ENCODE measurements at places on chromosomes 1 and 21.

DNA sequence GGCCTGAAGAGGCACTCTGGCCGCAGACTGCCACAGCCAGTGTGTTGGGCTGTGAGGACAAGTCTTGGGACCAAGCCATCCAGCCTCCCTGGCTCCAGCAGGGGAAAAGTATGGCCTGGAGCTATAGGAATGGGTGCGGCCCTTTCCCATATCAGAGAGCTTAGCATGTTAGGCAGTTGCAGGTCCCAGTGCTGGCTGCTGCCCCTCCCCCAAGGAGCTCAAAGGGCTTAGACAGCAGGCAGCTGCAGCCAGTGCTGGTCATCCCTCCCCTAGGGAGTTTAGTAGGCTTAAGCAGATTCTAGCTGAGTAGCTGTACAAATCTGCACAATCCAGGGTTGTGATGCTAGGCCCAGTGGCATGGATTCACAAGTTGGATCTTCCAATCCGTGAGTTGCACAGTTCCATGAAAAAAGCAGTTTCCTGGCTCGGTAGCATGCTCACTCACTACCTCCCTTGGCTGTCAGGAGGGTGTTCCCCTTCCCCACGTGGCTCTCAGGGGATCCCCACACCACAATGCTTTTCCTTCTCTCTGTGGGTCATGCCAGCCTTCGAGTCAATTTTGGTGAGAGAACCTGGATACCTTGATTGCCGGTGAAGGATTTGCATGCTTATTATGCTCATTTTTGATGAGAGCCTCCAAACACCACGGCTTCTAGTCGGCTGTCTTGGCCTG is 1490.8 kb downstream of the BRINP3 start:
- DNase-seq: no peak

DNA sequence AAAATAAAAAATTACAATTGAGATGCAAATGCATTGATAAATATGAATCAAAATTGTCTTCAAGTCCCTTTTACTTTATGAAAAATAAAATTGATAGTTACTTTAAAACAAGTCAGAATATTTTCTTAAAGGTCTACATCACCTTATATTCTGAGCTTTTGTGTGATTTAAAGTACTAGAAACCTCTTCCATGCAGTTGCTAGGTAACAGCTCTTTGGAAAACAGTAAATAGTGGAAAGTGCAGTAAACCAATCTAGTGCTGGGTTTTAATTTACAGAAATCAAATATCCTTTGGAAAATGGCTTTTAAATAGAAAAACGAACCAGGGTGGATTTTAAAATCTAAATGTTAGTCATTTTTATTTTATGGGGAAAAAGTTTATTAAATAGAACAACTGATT is 227.9 kb downstream of the KCNT2 start:
- no peak for DNase-seq

GRCh38 chr1:234699795-234700665 is 90.1 kb upstream of the IRF2BP2 start:
- DNase-seq: peak; percentile 16

DNA sequence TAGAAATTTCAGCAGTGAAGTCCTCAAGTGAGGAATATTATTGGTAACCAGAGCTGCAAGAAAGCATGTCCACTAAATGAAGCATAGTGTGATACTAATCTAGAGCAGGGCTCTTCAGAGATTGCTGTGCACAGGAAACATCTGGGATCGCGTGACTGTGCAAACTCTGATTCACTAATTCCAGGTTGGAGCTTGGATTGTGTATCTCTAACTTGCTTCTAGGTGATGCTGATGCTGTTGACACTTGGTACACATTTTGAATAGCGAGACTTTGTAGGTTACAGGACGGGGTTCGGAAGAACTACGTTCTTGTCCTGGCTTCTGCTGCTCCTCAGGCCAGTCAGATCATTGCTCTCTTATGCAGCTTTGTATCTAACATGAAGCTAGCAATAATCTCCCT is 66.5 kb downstream of the PRRX1 start:
- DNase-seq: no peak

GRCh38 chr1:6683434-6683833 is 18.2 kb downstream of the DNAJC11 start:
- DNase-seq: no peak

DNA sequence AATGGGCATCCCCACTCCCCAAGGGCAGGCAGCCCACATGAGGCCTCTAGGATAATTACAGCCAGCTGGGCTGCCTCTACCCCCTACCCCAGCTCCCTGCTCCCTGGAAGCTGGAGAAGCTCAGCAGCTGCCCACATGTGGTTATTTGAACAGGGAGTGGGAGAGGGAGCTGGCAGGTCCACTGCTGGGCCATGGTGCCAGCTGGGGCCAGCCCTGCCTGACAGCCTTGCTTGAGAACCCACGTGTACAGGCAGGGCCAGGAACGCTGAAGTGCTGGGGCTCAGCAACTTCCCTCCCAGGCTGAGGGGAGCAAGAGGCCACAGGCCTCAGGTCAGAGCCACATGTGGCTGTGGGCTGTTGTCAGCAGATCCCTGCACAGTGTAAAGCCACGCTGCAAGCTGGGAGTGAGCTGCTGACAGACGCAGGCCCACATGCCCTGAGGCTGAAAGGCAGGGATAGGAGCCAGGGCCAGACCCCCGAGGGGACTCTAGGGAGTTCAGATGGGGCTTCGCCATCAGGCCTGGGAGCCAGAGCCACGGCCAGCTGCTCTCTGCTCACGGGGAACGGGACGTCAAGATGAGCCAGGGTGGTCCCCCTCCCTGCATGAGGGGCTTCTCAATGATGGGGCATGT is 129.0 kb downstream of the SYF2 start:
- DNase-seq: peak; percentile 40

DNA sequence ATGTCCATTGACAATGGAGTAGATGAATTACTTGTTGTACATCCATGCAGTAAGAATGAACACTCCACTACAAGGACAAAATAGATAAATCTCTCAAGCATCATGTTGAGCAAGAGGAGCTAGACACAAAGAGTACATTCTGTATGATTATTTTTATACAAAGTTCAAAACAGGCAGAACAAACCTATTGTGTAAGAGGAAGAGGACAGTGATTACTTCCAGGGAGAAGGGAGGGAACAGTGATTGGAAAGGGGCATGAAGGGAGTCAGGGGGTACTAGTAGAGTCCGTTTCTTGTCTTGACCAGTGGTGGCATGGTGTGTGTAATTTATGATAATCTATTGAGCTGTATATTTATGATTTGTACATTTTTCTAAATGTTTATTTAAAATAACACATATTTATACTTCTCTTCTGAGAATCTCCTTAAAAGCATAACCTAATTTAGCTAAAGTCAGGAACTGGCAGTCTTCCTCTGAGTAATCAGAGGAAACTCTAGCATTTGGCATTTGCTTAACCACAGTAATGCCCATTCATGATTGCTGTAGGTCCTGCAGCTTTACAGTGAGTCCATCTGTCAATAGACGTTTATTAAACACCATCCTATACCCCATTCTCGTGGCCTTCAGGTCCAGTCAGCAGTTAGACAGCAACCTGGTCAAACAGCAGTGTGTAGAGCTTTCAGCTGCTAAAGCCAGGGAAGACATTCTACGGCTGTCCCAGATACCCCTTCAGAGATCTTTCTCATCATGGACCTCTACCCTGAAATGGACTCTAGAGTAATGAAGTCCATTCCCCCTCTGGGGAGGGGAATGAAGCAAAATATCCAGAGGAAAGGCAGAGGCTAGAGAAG is 114.1 kb upstream of the GALNT2 start:
- no peak for DNase-seq

- DNase-seq: peak; percentile 46
Observed at GRCh38 chr1:184028854-184029623, 8.5 kb downstream of the COLGALT2 start.

GRCh38 chr1:46485564-46486431 is 3.8 kb upstream of the DMBX1 start:
- no peak for DNase-seq
